AG04449 (cell line): ENCODE measurements at places on chromosomes 13 and 19.

- DNase-seq = no peak
These were observed 1.9 kb upstream of the CACNG8 start for GRCh38 chr19:53960886-53961285.

DNA sequence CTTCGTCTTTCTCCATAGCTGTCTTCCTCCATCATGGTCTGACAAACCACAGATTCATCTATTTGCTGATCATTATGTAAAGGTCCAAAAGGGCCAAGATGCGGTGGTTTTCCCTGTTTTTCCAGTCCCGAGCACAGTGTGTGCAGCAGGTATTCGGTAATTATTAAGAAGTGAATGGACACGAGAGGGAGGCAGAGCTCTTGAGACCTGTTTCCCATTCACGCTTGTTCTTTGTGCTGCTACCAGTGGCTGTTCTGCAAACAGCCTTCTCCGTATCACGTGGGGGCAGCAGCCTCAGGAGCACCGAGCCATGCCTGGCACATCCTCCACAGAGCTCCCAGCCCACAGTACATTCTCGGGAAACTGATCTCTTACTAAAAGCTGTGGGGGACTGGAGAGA is 50.3 kb downstream of the CCDC70 start:
- DNase-seq = no peak

DNA sequence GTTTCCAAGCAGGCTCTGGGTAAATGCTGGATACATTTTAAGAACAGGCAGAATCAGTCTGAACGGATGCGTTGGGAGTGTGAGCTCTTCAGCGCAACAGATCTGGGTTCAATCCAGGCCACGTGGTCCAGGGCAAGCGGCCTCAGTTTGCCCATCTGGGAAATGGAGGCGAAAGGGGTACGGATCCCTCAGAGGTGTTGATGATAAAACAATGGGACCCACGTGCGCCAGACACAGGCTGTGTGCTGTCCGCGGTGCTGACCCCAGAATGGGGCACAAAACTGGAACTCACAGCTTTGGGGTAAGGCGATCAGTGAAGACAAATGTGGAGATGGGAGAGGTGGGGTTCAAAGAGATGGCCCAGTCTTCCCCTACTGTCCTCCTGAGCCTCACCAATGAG is 13.1 kb upstream of the PDE4C start:
- DNase-seq = no peak

GRCh38 chr19:29263305-29264135 is 50.6 kb upstream of the UQCRFS1 start:
- no peak for DNase-seq

DNA sequence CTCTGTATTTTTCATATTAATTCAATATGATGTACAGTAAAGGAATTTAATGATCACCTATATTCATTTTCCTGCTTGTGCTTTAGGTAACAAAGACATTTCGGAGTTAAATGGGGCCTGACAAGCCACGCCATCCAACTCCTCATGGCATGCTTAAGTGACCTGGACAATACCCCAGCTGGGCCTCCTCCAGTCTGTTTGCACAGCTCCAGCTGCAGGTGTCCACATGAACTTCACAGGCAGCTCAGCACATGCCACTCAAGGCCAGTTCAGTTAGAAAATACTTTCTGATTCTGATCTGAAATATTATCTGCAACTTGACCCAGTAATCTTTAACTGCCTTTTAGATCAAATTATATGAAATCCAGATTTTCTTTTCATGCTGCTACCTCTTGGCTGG is 89.6 kb upstream of the SLC15A1 start:
- DNase-seq = no peak

DNA sequence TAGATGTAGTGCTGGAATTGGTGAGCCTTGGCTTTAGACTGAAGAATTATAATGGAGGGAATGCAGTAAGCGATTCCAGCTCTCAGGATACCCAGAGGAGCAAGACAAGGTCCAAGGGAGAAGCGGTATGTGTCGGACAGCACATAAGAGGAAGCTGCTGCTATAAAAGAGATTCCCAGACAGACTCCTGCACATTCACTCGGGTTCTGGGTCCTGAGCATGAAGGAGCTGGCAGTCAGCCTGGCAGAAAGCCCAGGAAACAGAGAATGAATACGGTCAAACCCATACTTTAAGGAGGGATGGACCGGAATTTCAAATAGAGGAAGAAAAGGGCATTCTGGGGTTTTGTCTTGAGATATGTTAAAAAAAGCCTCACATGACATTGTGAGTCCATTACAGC is 308.3 kb downstream of the DNAJC15 start:
- DNase-seq = no peak

- DNase-seq = no peak
These were observed 60.2 kb downstream of the ZIC5 start for GRCh38 chr13:99911069-99911964.

- no peak for DNase-seq
These were observed 13.4 kb upstream of the GTF2F1 start for GRCh38 chr19:6406401-6406800.

DNA sequence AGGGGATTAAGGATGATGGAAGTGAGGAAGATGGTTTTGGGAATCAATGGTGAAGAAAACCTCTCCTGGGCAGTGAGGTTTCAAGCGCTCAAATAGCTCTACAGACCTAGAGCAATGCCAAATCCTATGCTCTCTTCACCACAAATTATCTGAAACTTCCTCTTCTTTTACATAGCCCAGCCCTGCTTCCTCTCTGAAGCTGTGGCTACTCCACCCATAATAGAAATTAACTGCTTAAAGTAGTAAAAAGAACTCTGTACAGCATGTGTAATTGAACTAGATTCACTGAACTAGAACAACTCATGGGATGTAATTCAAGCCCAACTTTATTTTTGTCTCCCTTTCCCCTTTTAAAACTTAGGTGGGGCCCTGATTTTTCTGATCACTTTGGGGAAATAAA is 20.4 kb upstream of the IFT88 start:
- DNase-seq = no peak

GRCh38 chr19:1501200-1501595 is 10.2 kb downstream of the REEP6 start:
- no peak for DNase-seq

DNA sequence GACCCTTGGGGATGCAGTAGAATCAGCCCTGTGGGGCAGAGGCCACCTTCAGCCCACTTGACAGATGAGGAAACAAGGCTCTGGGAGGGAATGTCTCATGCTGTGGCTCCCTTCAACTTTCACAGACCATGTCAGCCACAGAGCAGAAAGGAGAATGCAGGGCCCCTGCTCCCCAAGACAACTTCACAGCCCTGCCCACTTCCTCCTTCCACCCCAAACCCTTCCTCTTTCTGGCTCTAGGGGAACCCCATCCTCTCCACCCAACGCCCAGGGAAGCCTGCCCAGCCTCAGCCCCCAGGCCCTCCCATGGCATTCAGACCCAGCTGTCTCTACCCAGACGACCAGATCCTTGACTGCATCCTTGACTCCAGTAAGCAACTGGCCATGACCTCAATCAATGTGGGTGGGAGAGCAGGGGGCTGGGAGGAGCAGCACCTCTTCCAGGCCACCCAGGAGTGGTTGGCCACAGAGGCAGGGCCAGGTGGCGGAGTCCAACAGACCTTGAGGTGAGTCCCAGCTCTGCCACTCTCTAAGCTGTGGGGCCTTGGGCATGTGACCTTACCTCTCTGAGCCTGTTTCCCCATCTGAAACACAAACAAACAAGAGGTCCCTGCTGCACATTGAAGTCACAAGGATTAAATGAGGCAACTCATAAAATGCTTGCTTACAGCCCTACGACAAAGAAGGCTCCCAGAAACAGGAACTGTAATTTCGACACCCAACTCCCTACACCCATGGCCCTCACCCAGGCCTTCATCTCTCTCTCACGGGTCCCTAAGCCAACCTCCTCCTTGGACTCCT is 15.8 kb downstream of the DEDD2 start:
- DNase-seq = no peak

- no peak for DNase-seq
These were observed 4.4 kb upstream of the SHC2 start for GRCh38 chr19:465056-465816.

- DNase-seq = no peak
These were observed 7.8 kb upstream of the TDRD12 start for GRCh38 chr19:32711747-32712146.

GRCh38 chr13:35502456-35502855 is 26.0 kb upstream of the MAB21L1 start:
- DNase-seq = no peak

DNA sequence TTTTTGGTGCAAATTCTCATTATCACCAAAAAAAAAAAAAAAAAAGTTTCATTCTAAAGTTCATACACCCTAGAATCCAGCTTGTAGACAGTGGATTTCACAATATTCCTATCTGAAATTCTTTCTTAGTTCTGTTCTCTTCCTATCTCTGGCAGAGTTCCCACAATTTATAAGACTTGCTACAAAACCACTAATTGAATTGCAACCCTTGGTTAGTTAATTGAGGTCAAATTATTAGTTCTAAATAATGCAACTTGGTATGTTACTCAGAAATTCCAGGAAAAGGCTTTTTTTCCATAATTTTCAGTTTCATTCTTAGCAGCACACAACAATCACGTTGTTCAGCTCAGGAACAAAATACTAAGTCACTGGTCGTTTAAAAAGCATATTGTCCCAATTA is 58.5 kb downstream of the SPATA13 start:
- DNase-seq = no peak

- DNase-seq = no peak
These were observed 12.2 kb downstream of the NFIX start for GRCh38 chr19:13007292-13008045.
